ENCODE measurements at places on chromosomes 2 and 18.

DNA sequence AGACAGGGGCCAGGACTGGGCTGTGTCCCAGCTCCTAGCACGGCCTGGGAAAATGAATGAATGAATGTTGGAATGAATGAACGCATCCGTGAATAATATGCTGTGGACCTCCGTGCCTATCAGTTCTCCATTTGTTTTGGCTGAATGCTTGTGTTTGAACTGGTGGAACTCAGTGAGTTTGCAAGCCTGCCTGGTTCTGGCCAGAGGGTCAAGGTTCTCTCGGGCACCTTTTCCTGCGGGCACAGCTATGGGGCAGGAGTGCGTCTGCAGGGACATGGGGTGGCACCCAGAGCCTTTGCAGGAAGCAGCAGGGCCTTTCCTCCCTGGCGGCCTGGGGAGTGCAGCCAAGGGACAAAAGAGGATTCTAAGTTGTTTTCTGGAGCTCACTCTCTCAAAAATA, 17.6 kb upstream of the PDIA6 start:
- DNase-seq: no peak

GRCh38 chr2:238138331-238139195, at the start of gene KLHL30:
Gene KLHL30 (plus strand): TSS chr2:238138668. CDS start chr2:238140755, 2,087 bp downstream.
- no peak for DNase-seq

DNA sequence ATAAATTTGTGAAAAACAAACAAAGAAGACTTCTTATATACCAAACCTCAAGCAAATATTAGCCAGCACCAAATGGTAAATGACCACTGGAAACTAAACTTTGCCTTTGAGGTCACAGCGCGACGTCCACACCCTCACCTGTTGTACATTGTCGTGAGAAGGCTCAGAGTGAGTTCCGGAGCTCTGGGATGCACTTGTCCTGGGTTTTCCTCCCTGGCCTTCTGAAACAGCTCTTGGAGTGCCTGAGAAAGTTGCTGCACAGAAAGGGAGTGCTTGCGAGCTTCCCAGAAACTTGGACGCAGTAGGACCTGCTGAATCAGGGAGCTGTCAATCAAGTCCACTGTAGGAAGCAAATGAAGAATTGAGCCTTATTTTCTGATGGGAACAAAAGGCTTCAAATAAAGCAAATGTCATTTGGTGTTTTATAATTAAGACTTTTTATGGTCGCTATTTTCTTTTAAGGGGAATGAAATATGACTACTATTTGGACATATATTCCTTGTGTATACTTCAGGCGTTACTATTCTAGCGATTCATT, 11.0 kb downstream of the DYTN start:
- no peak for DNase-seq

DNA sequence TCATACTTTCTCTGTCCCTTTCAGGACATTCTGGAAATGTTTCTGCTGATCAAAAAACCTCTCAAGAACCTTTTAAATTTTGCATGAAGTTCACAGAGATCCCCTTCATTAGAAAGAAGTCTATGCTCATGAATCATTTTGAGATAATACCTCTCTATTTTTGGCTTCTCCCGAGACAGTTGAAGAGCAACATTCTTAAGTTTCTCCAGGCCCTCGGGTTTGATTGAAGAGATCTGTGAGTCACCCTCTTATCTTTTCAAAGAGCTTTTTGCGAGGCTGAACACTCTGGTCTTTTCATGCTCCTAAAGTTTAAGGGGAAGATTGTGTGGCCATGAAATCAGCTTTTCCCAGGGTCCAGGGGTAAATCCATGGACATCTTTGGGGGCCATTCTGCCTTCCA, 354.2 kb downstream of the FBXO15 start:
- DNase-seq: no peak

DNA sequence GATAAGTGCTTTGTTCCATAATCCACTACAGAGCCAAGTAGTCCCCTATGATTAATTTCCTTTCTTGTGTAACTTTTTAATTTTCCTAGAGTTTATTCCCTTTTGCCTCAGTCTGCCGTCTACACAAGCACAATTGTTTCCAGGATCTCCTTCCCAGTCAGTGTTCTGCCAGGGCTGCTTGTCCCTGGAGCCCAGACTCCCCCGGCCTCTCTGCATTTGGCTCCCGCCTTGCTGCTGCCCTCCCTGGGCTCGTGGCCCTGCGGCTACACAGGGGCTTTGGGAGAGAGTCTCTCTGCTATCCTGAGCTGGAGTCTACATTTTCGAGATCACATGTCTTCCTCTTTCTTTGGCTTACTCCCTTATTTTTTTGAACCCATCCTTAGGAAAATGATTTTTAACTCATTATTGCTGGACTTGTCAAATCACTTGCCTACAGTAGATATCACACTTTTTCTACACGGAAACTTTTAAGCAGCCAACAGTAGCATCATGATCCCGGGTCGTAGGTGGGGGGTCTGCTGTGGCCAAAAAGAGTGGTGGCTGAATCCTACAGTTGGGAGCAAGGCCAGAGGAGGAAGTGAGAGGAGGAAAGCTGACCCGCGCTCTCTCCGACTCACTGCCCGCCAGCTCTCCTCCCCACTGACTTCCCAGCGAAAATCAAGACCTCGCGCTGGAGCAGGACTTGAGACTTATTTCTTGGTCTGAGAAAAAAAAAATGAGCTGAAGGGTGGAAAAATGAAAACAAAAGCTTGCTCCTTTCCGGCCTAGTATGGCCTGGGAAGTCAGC, 9.4 kb downstream of the FBLN7 start:
- no peak for DNase-seq

DNA sequence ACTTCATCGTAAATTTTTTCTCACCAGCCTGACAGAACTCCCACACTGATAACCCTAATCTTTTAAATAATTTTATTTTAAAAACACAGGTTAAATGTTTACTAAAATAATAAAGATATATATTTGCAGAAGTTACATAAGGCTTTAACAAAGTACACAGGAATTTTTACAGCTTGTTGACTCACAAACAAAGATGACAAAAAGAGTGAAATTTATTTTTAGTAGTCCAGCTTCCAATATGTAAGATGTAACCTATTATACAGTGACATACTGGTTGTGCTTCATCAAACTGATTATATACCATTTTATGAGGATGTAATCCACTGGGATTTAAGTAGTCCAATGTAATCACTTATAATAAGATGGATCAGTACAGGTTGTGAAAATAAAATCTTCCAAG, 348.9 kb upstream of the SLC39A10 start:
- DNase-seq: no peak
